GM20000 (cell line): ENCODE measurements at places on chromosomes 1 and 21.

DNA sequence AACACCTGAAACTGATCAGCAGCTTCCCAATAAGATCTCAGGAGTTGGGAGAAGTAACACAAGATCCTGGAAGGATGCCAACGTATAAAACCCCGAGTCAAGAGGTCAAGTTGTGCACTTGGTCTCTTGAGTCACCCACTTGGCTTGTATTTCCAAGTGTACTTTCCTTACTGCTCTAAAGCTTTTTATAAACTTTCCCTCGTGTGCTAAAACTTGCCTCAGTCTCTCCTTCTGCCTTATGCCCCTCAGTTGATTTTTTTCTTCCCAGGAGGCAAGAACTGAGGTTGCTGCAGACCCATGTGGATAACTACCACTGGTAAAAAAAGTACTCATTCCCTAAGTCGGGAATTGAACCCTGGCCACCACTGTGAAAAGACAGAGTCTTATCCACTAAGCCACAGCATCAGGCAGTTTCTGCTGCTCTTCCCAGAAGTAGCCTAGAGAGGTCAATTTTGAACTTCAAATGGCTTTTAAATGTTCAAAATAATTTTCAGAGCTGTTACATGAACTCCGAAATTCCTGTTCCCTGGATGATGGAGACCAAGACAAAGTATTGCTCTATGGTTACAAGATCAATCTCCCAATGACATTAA lies 28.9 kb downstream of the ITLN2 start:
- DNase-seq = no peak

- DNase-seq = no peak
Observed at GRCh38 chr1:165439330-165439729, 5.6 kb downstream of the RXRG start.

DNA sequence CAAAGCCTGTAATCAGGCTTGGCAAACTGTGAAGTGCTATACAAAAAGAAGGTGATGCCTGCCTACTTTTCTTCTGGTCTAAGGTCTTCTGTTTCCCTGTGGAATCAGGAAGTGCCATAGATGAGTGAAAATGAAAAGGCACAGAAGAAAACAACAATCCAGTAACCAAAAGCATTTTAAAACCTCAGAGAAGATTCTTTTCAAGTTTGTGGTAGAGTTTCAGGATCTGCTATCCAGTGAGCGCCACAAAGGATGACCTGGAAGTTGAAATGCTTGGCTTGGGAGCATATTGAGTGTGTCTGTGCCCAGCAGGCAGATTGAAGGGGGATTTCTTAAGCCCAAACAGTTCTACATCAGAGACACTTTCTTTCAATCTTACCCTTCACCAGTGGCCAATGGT lies 272.2 kb downstream of the PAPPA2 start:
- DNase-seq = no peak

- DNase-seq = no peak
Observed at GRCh38 chr1:200099040-200099439, 71.5 kb downstream of the NR5A2 start.
